KG1 (cell line): ENCODE measurements at places on chromosomes 11 and 22.

DNA sequence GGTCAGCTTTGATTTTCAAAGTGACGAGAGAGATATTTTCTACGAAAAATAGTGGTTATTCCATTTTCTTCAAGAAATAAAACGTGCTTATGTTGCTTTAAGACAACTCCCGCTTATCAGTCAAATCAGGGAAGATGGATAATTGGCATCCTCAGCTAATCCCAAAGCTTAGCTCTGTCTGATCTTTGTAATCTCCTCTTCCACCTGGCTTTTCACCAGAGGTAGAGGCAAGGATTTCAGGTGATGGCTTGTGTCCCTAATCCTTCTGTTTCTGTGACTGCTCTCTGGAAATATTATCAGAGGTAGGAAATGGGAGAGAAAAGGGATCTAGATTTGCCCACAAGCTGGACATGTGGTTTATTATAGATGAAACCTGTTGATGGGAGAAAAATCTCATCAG, 78.9 kb downstream of the DBX1 start:
- no peak for DNase-seq

DNA sequence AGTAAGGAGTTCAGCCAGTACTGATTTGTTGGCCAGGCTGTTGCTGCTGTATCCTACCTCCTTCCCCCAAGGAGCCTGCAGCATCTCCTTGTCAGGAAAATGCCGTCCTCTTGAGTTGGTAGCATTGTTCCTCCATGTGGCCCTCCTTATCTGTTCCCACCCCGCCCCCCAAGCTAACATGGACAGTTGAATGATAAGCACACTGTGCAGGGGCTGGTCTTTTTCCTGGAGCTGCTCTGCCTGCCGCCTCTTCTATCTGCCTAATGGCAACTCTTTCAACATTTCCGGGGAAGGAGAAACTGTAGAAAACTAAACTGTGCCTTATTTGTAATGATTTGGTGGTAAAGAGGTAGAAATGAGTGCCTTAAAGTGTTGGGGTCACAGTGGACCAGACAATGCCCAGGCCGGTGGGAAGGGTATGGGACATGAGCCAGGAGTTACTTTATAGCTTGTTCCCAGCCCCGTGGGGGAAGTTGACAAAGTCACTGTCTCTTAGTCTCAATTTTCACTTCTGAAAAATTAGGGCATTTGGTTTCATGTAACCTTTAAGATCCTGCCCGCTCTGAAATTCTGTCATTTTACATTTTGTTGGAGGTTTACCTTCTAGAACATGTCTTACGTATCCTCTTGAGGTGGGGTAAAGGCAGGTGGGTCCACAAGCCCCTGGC, 4.5 kb downstream of the FAM118A start:
- DNase-seq = no peak

GRCh38 chr11:45031912-45032519, 81.3 kb upstream of the TP53I11 start:
- no peak for DNase-seq

- DNase-seq = no peak
Observed at GRCh38 chr22:49812838-49813237, 14.8 kb downstream of the BRD1 start.

DNA sequence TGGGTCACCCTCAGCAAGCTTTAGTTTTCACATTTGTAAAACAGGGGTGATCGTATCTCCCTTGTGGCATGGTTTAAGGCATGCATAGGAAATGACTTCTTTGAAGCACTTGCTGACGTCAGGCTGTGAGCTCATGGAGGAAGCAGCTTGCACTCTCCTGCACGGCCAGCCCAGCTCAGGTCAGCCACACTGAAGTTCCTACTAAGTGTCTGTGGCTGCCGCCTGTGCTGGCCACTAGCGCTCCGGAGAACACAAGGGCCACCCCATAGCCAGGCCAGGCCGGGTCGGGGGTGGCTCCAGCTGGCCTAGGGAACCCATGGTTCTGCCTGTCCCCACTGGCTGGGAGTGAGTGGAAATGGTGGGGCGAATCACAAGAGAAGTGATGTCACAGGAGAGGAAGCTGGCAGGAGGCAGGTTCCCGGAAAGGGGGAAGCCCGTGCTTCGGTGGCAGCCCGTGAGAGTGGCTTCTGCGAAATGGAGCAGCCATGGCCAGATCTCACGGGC, 28.2 kb downstream of the KCTD17 start:
- DNase-seq = peak; percentile 12

DNA sequence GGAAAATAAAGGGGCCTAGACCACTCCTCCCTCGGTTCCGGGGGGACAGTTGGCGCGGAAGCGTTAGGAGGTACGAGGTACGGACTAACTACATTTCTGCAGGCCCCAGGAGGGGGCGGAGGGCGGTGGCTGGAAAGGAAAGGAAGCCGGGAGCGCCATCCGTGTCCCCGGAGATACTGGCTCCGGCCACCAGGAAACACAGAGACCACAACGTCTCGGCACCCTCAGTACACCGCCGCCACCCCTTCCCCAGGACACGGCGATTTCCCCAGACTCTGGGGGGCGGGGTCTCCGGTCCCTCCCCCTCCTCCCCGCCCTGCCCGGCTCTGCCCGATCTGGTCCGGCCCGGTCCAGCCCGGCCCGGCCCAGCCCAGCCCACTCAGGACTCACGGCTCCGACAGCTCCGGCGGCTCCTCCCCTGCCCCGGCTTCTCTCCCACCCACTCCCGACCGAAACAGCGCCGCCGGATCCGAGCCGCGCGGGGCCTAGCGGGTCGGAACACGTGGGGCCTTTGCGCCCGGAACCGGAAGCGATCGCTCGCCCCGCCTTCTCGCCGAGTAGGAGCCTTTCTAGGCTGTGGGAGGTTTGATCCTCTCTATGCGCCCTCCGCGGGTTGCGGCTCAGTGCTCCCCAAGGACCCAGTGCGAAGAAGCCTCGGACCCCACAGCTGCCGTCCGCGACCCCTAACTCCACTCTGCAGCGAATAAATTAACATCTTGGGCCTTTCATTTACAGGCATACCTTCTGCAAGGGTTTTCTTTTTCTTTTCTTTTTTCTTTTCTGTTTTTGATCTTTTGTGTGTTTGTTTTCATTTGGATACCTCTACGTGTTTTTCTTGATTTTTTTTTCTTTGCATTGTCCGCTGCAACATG, at the start of gene ZNF202:
TSS of gene ZNF202 (minus strand) at position 502 of the 872 bp plus-strand sequence. CDS start 10,772 bp downstream, outside the sequence.
- peak; percentile 88 for DNase-seq

DNA sequence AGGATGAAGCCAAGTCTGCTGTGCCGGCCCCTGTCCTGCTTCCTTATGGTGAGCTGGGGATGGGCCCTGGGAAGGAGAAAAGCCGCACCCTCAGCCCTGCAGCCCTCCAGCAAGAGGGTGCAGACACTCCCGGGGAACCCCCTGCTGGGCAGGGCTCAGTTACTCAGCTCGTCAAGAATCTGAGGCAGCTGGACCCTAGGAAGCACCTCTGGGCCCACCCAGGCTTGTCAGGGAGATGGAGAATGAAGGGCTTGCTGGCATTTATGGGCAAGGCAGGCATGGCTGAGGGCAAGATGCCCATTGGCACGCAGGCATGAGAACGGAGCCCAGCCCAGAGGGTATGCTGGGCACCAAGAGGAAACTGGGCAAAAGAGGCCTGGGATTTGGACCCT, 12.9 kb downstream of the RELT start:
- no peak for DNase-seq

- DNase-seq = no peak
Observed at GRCh38 chr22:50047346-50047745, 10.8 kb downstream of the TTLL8 start.

DNA sequence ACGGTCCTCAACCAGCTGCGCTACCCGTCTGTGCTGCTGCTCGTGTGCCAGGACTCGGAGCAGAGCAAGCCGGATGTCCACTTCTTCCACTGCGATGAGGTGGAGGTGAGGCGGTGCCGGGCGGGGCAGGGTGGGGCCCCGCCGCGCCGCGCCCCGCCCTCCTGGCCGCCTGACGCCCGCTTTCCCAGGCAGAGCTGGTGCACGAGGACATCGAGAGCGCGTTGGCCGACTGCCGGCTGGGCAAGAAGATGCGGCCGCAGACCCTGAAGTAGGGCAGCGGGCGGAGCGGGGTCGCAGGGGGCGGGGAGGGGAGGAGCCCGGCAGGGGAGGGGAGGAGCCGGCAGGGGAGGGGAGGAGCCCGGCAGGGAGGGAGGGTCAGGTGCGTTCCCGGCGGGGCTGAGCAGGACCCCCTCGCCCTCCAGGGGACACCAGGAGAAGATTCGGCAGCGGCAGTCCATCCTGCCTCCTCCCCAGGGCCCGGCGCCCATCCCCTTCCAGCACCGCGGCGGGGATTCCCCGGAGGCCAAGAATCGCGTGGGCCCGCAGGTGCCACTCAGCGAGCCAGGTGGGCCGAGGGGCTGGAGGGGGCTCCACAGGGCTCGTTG, 14.7 kb downstream of the EPS8L2 start:
- no peak for DNase-seq

DNA sequence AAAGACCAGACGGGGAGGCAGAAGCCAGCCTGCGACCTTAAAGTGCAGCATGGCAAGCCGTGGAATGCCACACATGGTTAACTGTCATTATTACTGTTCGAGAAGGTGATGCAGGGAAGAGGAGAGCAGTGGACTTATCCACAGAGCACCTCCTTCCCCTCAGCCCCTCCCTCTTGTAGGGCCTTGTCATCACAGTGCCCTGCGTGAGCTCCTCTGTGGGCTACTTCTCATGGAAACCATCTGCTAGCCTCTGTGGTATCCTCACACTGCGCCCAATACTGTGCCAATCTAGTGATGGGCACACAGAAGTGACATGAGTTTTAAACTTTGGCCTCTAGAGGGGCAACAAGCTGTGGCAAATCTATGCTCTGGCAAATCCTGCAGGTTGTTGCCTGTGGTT, 18.2 kb upstream of the CCDC134 start:
- no peak for DNase-seq

DNA sequence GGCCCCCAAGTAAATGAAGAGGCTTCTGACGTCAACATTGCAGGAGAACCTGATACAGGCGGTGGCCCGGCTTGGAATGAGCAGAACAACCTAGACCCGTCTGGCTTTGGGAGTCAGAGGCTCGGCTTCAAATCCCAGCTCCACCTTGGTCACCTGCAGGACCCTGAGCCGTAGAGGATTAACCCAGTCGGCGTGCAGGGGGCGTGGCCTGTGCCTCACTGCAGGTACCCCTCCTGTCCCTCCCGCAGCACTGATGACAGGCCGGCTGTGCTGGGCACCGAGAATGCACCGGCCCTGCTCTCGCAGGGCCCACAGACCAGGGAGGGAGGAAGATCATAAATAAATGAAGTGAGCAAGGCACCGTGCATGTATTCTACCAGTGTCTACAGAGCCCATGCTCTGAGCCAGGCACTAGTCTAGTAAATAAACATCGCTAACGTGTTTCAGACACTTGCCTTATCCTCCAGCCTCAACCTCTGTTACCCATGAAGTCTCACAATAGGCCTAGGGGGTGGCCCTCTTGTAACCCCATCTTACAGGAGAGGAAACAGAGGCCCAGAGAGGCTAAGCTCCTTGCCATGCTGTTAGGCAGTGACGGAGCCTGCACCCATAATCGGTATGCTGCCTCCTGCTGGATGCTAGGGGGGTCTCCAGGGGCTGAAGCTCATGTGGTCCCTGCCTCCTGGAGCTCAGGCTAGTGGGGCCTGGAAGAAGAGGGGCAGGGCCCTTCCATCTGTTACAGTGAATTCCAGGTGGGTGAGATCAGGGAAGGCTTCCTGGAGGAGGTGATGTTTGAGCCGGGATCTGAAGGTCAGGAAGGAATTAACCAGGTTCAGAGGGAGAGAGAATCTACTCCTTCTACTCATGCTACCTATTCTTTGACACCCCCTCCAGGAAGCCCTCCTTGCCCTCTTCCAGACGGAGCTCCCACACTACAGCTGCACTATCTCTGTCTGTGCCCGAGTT, 53.4 kb downstream of the RTL6 start:
- DNase-seq = no peak

- DNase-seq = no peak
Observed at GRCh38 chr11:122002926-122003325, 113.1 kb downstream of the BLID start.

GRCh38 chr11:10925149-10925926, 67.5 kb upstream of the ZBED5 start:
- no peak for DNase-seq

GRCh38 chr11:131246156-131246555, 124.3 kb upstream of the NTM start:
- DNase-seq = no peak

DNA sequence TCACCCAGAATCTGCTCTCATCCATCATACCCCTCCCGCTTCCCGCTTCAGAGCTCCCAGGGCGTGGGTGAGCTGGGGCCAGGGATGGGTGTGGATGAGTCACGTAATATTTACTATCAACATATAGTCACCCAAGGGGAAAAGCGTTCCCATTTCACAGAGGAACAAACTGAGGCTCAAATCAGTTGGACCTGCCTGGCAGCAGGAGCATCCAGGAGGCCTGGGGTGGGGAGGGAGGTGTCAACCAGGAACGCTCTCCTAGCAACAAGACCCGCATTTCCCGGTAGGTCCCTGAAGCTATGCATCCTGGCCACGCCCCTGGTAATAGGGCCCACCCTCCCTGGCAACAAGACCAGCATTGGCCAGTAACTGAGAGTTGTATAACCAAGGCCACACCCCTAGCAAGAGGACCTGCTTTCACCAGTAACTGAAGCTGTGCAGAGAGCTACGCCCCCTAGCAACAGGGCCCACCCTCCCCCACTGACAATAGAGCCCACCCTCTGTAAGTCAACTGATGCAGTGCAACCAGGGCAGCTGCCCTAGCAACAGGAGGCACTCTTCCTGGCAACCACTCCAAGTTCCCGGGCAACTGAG, 32.7 kb upstream of the TXNRD2 start:
- no peak for DNase-seq

GRCh38 chr11:64713781-64714363, 9.1 kb downstream of the NRXN2 start:
- DNase-seq = no peak

DNA sequence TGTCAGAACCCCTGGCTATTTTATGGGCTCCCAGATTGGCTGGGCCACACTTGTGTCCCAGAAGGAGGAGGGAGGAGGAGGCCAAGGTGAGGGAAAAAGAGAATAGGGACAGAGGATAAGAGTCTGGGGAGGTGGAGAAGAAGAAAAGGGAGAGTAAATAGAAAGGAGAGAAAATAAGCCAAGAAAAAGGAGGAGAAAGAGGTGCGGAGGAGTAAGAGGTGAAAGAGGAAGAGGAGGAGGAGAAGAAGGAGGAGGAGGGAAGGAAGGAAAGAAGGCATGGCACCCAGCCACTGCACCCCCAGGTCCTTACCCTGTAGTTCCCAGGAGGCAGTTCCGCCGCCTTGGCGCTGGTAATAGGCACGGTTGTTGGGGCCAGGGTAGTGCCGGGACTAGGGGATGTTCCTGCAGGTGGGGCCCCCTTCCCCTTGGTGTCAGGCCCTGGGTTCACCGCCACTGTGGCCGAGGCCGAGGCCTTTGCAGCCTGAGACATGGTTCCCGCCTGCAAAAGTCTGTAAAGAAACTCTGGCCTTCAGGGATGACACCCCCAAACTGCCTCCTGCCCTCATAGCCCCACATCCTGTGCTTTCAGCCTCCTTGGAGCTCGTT, 1.9 kb downstream of the CRYBB1 start:
- DNase-seq = no peak

DNA sequence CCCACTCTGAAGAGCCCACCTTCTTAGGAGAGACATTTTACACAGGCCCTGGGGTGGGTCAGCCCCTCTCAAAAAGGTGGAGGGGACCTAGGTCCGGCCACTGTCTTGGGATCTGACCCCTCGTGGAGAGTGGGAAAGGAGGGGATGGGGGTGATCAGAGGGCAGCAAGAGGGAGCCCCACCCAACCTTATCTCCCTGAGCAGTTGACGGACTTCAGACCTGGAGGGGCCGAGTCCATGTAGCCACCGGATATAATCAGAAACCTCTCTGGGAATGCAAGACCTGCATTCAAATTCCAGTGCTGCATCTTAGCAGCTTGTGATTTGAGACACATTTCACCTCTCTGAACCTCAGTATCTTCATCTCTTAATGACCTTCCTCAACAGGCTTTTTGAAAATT, 44.0 kb downstream of the TP53I11 start:
- no peak for DNase-seq

- DNase-seq = peak; percentile 98
Observed at GRCh38 chr11:58578136-58578634, 678 bp upstream of the ZFP91 start.
